ENCODE measurements at places on chromosomes 16 and 17. TPM values are rescaled to one million over a fixed set of nuclear protein-coding genes. Genes with fewer than 3 reads are reported as not detected.

The MARVELD3 gene
- not detected for total RNA-seq

DNA sequence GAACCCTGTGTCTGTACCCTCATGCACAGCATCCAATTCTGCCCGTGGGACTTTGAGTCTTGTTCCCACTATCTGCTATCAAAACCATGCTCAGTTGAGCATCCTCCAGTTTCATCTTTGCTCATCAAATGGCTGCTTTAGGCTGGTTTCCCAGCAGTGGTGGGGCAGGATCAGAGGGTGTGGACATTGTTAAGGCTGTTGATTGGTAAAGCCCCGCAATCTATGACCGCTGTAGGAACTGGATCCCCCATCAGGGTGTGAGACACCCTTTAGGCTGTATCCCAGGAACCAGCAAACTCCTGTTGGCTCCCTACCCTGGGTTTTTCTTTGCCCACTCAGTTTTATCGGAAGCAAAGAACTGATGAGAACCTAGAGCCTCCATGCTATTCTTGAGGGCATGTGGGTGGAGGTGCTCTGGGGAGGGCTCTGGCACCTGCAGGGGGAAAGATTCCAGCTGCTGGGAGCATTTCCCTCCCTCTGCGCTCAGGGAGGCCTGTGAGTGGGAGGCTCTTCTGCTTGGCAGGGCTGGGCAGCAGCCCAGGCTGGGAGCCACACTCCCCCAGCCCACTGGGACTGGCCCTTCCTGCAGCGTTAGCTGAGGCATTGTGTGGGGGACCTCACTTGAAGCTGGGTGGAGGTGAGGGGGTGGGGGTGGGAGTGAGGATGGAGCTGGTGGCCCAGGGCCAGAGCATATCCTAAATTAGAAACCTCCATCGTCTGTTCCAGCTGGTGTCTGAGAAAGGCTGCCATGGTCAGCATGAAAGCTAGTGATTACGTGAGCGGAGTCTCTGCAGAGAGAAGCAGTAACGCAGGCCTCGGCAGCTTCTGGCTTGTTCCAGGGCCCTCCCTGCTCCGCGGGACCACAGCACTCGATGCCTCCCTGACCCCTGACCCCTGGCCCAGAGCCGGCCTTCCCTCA, 160.6 kb downstream of the IRF8 start:
- H3K27ac ChIP-seq = no peak overlapping the region
- no peaks in the 10 kb centered on the region for H3K36me3 ChIP-seq
- no peak for DNase-seq
- H3K27me3 ChIP-seq = peaks cover 12% of the 10 kb centered on the region
- H3K4me3 ChIP-seq = no peak overlapping the region

DNA sequence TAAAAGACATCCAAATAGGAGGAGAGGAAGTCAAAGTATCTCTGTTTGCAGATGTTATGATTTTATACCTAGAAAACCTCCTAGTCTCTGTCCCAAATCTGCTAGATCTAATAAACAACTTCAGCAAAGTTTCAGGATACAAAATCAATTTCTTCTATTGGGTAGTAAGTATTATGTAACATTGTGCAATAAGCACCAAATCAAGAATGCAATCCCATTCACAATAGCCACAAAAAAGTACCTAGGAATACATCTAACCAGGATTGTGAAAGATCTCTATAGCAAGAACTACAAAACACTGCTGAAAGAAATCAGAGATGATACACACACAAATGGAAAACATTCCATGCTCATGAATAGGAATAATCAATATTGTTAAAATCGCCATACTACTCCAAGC, 13.0 kb downstream of the NLRP1 start:
- H3K27ac ChIP-seq = no peak overlapping the region
- H3K4me1 ChIP-seq = no peaks in the 10 kb centered on the region
- H3K27me3 ChIP-seq = no peaks in the 10 kb centered on the region
- H3K4me3 ChIP-seq = no peak overlapping the region
- H3K36me3 ChIP-seq = peaks cover 35% of the 10 kb centered on the region

DNA sequence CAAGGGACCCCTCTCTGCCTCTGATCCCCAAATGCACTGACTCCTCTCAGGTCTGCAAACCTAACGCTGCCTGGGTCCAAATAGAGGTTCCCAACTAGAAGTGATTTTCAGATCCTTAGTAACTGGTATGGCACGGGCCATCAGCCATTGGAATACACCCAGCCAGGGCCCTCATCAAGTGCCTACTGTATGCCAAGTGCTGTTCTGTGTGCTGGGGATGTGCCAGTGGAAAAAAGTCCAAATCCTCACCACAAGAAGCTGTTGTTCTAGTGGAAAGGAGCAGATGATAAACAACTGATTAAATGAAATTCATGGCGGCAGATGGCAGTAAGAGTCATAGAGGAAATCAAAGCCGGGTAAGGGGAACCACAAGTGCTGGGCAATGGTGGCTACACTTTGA, 57.2 kb upstream of the MED9 start:
- no peak overlapping the region for H3K27ac ChIP-seq
- no peaks in the 10 kb centered on the region for H3K27me3 ChIP-seq
- DNase-seq = no peak
- peaks cover 14% of the 10 kb centered on the region for H3K4me1 ChIP-seq

- H3K27ac ChIP-seq = no peak overlapping the region
- no peak overlapping the region for H3K4me3 ChIP-seq
- H3K4me1 ChIP-seq = peaks cover 40% of the 10 kb centered on the region
- no peaks in the 10 kb centered on the region for H3K36me3 ChIP-seq
- DNase-seq = no peak
- peaks cover 34% of the 10 kb centered on the region for H3K27me3 ChIP-seq
These were observed 119.2 kb downstream of the METRNL start for GRCh38 chr17:83198366-83199341.
